ENCODE measurements at places on chromosomes 3 and 15.

- H3K4me3 ChIP-seq, result no peak overlapping the region
- DNase-seq, result no peak
- no peaks in the 10 kb centered on the region for H3K27me3 ChIP-seq
- H3K36me3 ChIP-seq, result no peaks in the 10 kb centered on the region
These were observed 176.6 kb downstream of the SLC9A9 start for GRCh38 chr3:143671626-143672025.

GRCh38 chr3:160027541-160028195 is 39.0 kb downstream of the IL12A start:
- H3K27ac ChIP-seq, result no peak overlapping the region
- H3K4me3 ChIP-seq, result no peak overlapping the region
- H3K36me3 ChIP-seq, result no peaks in the 10 kb centered on the region
- DNase-seq, result no peak
- H3K4me1 ChIP-seq, result peaks cover 2% of the 10 kb centered on the region

- H3K4me3 ChIP-seq, result no peak overlapping the region
- H3K27ac ChIP-seq, result no peak overlapping the region
- no peak for DNase-seq
- H3K4me1 ChIP-seq, result no peaks in the 10 kb centered on the region
- no peaks in the 10 kb centered on the region for H3K36me3 ChIP-seq
These were observed 10.3 kb downstream of the LINGO1 start for GRCh38 chr15:77622209-77622933.

DNA sequence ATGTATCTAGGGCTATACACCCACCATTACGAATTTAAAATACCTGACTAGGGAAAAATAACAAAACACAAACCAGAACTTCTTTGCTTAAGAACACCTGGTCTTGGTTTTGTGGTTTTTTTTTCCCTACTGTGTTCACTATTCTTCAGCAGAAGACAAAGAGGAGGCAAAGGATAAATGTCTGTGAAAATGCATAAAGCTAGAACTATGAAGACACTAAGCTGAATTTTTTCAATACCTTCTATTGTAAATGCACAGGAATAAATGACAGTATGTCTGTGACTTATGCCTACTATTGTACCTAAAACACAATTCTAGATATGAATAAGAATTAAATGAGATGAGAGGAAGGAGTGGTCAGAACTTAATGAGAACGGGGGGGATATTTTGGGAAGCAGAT is 86.9 kb downstream of the TBL1XR1 start:
- no peak for DNase-seq
- peak overlapping the region; percentile 33 for H3K27ac ChIP-seq
- H3K27me3 ChIP-seq, result no peaks in the 10 kb centered on the region
- H3K4me3 ChIP-seq, result no peak overlapping the region
- H3K4me1 ChIP-seq, result peaks cover 24% of the 10 kb centered on the region

- no peak for DNase-seq
- H3K27ac ChIP-seq, result no peak overlapping the region
- H3K27me3 ChIP-seq, result no peaks in the 10 kb centered on the region
- H3K4me1 ChIP-seq, result no peaks in the 10 kb centered on the region
- no peak overlapping the region for H3K4me3 ChIP-seq
- H3K36me3 ChIP-seq, result no peaks in the 10 kb centered on the region
These were observed 35.4 kb downstream of the RBP2 start for GRCh38 chr3:139440639-139441556.

Measured in CD4-positive, alpha-beta T cell (primary cell).